ENCODE measurements at places on chromosomes 16 and 17. TPM values are rescaled to one million over a fixed set of nuclear protein-coding genes. Genes with fewer than 3 reads are reported as not detected.

Gene CHAD
- not detected for total RNA-seq

Gene LPO
- total RNA-seq = not detected

Gene PRR35
- not detected for total RNA-seq

Gene RARA
- 45.4 TPM for total RNA-seq

Gene BBS2
- 15.8 TPM for total RNA-seq

Data from T-helper 2 cell treated with Interferon-gamma antibody and Interleukin-4, amounts not matched to agents 100 ng/mL and 5 ng/mL, for 36 hours (primary cell).